ENCODE measurements at places on chromosomes 3 and 15.
A peak's percentile ranks its signal among the peaks of the same experiment; 100 is the strongest.

DNA sequence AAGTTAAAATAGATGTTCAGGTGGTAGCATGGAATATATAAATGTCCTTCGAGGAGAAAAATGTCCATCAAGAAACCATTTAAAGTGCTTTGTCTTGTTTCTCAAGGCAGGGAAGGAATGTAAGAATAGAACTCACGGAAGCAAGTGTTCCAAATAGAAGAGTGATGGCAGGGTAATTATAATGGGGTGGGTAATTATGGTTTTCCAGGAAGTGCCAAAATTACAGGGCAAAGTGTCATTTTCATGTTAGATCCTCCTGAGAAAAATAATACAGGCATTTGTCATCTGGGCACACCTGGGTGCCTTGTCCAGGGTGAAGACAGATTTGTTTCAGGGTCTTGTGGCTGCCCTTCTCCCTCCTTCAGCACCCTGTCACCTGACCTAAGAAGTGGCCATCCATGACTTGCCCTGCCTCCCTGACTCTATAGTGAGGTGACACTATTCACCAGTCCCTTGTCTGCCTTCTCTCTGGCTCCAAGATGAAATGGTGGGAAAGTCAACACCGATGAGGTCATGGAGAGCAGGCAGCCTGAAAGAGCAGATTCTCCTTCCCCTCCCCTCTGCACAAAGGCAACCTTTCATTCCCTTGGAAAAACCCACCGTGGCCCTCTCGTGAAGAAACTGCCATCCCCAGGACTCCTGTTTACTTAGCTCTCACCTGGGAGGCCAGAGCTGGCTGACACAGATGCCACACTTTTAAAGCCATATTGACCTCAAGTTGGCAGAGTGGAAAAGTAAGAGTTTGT lies 45.1 kb upstream of the AMOTL2 start:
- no peak for DNase-seq

DNA sequence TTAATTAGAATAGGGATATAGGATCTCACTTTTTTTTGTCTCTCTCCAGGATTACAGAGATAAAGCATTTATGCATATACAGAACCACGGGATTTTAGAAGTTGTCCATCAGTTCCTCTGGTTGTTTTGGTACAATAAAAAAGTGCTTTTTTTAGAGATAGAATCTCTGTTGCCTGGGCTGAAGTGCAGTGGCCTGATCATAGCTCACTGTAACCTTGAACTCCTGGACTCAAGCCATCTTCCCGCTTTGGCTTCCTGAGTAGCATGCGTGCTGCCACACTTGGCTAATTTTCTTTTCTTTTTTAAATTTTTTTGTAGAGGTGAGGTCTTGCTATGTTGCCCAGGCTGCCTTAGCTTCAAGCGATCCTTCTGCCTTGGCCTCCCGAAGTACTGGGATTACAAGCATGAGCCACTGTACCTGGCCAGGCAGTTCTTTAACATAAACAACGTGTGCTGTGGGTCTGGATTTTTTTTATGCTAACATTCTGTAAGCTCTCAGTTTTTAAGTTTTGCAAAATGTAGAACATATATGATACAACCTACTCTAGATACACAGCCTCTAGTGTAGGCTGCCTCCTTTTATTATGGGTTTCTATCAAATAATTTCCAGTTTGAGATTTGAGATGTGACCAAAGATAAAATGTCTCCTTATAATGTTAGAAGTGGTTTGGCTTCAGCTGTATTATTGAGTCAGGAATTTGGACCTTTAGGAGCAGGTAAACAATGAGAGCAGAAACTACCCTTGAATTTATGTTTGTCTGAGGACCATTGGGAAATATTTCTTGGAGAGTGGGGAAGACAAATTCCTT lies 57.4 kb upstream of the ULK4 start:
- DNase-seq = no peak

DNA sequence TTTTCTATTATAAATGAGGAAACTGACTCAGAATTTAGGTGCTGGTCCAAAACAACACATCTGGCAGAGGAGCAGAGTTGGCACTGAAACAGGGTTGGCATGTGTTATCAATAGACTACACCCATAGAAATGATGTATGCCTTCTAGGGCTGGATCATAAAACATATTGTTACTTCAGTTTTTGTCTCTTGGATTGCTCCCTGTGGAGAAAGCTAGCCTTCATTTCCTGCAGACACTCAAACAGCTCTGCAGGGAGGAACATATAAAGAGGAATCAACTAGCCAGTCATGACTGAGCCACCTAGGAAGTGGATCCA lies 507 bp upstream of the MRPL3 start:
- DNase-seq = no peak

DNA sequence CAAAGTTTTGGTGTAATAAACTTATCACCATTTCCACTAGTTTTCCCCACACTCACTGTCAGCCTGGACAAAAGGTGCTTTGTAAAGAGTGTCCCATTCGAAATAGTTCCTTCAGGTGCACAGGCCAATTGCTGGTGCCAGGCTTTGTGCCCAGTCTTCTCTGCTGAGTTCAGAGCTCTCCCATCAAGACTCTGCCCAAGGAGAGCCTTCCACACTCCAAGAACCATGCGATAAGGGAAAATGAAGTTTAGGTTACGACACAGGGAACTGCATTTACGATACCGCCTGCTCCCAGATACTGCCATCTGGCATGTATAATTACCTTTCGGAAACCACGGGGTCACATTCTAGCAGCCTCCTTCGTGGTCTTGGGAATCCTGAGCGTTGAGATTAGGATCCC lies 379.6 kb downstream of the MECOM start:
- no peak for DNase-seq

DNA sequence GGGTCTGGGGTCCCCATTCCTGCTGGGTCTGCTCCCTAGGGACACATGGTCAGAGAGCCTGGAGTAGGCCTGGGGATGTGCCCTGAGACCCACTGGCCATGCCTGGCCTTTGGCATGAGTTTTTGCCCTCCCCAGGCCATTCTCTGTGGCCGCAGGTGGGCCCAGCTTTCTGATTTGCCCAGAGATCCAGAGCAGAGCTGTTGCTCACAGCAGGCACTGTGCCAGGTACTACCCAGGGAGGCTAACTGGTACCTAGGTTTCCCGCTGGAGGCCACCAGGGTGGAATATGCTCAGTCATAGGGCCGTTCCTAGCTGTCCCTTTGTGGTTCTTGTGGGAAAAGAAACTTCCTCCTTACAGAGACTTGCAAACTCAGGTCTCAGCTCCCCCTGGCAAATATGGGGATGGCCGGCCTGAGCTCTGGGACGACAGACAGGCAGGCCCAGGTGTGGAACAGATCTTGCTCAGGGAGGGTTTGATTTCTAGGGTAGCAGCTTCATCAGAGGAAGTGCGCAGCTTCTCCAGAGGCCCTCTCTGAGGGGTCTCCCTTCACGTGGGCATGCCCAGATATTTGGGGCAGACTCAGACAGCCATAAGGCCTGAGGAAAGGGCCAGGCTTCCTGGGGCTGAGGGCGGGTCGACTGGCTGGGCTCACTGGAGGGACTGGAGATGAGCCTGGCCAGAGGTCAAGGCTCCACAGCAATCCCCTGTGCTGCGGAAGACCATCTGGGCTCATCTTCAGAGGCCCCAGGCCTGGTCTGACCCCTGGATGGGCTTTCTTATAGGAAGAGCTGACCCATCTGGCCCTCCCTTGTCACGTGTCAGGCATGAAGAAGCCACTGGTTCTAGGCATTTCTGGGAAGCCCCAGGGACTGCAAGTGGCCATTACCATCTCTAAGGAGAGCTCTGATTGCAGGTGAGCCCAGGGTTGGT lies 28.0 kb downstream of the ACAA1 start:
- DNase-seq = no peak

GRCh38 chr3:171366043-171366442 lies 94.2 kb downstream of the TNIK start:
- DNase-seq = no peak

GRCh38 chr15:47514200-47514652 lies 203.1 kb upstream of the SEMA6D start:
- no peak for DNase-seq

GRCh38 chr15:50484781-50485180 lies 60.6 kb downstream of the USP8 start:
- DNase-seq = no peak

GRCh38 chr3:139764069-139764905 lies 86.5 kb upstream of the NMNAT3 start:
- no peak for DNase-seq

DNA sequence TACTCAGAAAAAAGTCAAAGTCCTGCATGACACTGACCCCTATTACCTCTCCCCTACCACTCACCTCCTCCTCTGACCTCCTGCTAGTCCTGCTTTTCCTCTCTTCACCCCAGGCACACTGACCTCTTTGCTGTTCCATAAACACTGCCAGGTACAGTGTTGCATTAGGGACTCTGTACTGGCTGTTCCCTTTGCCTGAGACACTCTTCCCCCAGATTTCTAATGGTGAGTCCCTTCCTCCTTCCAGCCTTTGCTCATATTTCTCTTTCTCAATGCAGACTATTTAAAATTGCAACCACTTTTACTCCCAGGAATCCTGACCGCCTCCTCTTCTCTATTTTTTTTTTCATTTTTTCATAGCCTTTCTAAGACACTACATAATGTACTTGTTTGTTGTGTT lies 36.3 kb upstream of the UBE2E2 start:
- DNase-seq = no peak

DNA sequence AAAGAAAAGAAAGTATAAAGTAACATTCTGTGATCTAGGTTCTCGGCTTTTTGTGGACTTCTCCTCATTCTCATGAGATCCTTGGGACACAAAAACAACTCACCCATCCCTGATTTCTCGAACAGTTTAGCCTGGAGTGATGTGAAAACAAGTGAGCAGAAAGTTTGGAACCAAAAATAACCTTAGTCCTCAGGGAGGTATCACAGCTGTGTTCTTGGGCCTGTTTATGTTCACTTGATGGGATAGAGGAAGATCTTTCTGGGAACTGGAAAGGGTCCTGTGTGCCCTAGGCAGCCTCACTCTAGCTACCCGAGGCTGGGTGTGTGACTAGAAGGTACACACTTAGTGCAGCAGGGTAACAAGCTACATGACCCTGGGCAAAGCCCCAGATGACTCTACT lies 308.8 kb upstream of the PDZRN3 start:
- DNase-seq = no peak

DNA sequence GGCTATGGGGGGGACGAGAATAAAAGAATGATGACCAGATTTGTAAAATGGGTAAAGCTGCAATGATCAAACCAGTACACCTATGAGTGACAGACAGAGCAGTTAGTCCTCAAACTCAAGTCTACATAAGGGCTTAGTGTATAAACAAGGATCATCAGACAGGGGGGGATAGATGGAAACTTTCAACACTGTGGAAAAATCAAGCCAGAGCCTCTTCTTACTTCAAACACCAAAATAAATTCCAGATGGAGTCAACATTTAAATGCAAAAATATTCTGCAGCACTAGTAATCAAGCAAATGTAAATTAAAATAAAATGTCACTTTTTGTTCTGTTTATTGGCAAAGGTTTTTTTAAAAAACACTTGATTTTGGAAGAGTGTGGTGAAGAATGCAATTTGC lies 205.9 kb upstream of the RGMA start:
- DNase-seq = no peak

- DNase-seq = peak; percentile 40
Measured at GRCh38 chr3:44554626-44555592, at the start of gene ZKSCAN7. Gene ZKSCAN7, plus strand, starts transcription at chr3:44555193. Its CDS starts 1,855 bp downstream, at chr3:44557048.

GRCh38 chr3:190443257-190443656 lies 6.4 kb downstream of the TMEM207 start:
- DNase-seq = peak; percentile 7

- no peak for DNase-seq
Measured at GRCh38 chr15:51861557-51862359, 32.3 kb downstream of the TMOD3 start.
